CD4-positive, alpha-beta T cell treated with Interleukin-2 at 100 ng/mL for 4 hours (primary cell): ENCODE measurements at places on chromosomes 13 and 19.

GRCh38 chr13:111482806-111483620 lies 162.6 kb downstream of the TEX29 start:
- no peak for DNase-seq

DNA sequence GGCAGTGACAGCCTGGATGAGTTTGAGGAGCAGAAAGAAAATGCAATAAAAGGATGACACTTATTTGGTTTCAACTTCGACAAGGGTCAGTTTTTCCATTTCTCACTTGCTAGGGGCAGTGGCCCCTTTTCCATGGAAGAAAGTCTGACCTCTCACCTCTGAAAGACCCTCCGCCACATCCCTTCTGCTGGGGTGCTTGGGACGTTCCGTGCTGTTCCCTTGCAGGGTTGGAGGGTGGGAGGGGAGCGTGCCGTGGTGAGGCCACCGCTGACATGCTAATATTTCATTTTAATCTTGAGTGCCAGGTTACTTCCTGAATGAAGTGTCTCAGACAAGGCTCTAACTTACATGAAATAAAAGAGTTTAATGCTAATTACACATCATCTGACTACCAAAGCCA lies 5.2 kb upstream of the ZNF536 start:
- no peak for DNase-seq

DNA sequence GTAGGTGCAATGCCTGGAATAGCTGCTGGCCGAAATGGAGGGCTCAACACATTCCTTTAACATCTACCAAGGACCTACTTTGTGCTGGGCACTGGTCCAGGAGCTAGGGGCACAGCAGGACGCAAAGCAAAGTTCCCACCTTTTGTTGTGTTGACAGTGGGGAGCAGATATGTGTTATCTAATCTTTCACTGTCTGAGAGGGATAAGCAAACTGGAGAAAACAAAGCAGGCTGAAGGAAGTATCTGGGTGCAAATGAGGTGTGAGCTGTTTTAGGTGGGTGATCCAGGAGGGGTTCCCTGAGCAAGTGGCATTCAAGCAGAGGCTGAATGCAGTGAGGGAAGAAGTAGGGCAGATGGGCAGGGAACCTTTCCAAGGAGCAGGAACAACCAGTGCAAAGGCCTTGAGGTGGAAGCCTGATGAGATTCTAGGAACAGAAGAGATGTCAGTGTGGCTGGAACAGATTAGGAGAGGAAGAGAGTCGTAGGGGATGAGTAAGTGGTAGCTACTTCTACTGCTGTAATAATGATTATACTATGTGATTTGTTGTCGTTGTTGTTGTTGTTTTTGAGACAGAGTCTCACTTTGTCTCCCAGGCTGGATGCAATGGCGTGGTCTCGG lies 2.2 kb upstream of the PLAUR start:
- DNase-seq: no peak

DNA sequence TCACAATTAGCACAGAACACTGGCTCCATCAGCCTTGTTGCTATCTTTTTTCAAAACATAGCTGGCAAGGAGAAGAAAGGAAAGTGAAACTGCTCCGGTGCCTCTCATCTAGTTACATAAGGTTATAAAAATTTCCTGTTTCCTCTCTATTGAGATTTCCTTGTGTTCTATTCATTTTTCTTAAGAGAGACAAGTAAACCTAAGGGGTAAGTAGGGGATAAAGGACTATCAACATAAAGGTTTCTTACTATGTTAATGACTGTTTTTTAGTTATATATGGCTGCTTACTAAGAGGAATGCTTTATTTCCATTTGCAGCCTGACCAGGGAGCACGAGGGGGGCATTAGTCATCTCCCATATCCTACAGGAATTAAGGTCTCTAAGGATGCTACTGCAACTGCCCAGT lies 73.2 kb upstream of the MLNR start:
- peak; percentile 46 for DNase-seq

- no peak for DNase-seq
These were observed 4.6 kb upstream of the PNMA8A start for GRCh38 chr19:46475986-46476385.

GRCh38 chr19:31168106-31168625 lies 181.1 kb downstream of the TSHZ3 start:
- DNase-seq: no peak

DNA sequence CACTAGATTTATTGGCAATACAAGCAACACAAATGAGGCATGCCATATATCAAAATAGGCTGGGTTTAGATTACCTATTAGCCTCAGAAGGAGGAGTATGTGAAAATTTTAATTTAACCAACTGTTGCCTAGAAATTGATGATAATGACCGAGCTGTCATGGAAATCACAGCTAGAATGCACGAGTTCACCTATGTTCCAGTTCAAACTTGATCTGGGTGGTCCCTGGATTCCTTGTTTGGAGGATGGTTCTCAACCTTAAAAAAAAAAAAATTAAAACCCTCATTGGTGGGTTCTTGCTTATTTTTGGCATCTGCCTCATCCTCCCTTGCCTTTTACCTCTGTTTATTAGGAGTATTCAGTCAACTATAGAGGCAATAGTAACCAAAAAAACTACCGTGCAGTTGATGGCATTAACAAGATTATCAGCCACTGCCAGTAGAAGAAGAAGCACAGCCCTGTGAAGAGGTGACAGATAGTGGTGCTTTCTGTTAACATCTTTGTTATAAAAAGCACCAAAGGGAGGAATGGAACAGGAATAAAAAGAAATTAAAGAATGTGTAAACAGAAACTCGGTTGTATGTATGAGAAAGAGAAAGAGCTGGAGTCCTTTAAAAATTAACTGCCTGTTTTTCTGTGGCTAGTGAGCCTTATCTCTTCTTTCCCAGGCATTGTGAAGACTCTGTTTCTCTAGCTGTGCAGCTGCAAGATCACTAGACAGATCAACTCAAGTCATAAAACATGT lies 106.4 kb downstream of the ZNF429 start:
- no peak for DNase-seq

DNA sequence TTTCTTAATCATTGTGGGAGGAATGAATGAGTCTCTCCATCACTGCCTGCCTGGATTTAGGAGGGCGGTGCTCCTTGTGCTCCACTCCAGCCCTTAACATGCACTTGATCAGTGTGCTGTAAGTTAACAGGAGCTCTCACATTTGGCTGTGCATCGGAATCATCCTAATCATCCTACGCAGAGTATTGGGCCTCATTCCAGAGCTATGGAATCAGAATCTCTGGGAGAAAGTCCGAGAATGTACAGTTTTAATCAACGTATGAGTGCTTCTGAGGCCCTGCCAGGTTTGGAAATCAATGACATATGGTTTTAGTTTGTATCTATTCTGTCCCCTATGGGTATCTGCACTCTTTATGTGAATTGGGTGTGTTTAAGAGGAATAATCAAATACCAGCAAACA lies 34.9 kb upstream of the DCLK1 start:
- DNase-seq: no peak

DNA sequence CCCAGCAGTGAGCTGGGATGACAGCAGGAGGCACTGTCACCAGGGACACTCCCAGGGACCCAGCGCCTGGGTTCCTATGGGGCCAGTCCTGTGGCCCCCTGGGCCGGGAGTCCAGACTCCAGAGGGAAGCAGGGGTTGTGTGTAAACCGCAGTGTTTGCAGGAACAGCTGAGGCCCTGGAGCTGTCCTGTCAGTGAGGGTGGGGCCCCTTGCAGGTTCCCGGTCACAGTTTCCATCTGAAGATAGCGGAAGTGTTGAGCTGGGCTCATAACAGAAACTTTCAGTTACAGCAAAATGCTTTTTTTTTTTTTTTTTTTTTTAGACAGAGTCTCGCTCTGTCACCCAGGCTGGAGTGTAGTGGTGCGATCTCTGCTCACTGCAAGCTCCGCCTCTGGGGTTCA lies 17.7 kb upstream of the CSNK1G2 start:
- peak; percentile 24 for DNase-seq

DNA sequence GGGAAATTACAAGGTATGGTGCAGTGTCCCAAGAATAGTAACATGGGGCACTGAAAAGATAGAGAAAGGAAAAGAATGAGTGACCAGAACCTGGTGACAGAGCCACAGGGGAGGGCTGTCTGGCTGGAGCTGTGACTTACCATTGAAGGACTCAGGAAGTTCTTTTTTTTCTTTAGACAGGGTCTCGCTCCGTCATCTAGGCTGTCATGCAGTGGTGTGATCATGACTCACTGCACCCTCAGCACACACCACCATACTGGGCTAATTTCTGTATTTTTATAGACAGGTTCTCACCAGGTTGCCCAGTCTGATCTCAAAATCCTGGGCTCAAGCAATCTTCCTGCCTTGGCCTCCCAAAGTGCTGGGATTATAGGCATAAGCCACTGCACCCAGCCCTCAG lies 8.8 kb upstream of the CPB2 start:
- no peak for DNase-seq

DNA sequence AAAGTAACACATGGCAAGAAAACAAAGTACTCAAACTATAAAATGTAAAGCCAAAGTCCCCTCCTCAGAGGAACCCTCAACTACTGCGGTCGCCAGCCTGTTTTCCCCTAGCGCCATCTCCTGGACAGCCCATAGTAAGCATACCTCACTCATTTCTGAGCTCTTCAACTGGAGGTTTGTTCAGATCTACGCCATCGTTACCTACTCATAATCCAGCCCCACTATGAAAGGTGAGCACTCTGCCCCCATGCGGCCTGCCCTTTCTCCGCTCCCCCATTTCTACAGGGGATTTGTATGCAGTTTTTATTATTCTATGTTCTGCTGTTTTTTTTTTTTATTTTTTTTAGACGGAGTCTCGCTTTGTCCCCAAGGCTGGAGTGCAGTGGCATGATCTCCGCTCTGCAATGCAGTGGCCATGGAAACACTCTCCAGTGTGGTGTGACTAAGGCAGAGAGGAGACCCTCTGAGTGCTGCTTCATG lies 26.2 kb downstream of the OPA3 start:
- peak; percentile 75 for DNase-seq

DNA sequence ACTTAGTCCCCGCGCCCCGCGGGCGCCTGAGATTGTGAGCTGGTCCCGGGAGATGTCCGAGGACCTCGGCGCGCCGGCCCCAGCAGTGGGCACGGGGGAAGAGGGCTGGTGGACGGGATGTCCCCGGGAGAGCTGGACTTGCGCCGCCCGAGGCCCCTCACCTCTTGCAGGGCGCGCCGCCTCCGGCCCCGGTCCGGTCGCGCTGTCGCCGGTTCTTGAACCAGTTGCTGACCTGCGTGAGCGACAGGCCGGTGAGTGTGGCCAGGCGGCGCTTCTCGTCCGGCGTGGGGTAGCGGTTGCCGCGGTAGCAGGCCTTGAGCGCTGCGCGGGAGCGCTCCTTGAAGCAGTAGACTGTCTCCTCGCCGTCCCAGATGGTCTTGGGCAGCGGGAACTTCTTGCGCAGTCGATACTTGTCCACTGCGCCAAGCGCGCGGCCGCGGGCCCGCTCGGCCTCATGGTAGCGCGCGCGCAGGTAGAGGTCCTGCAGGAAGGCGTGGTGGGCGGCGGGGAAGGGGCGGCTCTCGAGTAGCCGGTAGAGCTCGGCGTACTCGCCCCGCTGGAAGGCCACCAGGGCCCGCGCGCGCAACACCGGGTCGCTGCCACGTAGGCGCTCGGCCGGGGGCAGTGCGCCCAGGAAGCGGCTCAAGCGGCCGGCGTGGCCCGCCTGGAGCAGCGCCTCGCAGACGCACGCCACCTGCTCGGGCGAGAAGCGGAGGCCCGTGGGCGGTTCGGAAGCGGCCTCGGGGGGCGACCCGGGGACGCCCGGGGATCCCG lies 984 bp downstream of the SIX5 start:
- DNase-seq: no peak

- DNase-seq: peak; percentile 77
These were observed 814 bp downstream of the S1PR2 start for GRCh38 chr19:10230173-10230860.

DNA sequence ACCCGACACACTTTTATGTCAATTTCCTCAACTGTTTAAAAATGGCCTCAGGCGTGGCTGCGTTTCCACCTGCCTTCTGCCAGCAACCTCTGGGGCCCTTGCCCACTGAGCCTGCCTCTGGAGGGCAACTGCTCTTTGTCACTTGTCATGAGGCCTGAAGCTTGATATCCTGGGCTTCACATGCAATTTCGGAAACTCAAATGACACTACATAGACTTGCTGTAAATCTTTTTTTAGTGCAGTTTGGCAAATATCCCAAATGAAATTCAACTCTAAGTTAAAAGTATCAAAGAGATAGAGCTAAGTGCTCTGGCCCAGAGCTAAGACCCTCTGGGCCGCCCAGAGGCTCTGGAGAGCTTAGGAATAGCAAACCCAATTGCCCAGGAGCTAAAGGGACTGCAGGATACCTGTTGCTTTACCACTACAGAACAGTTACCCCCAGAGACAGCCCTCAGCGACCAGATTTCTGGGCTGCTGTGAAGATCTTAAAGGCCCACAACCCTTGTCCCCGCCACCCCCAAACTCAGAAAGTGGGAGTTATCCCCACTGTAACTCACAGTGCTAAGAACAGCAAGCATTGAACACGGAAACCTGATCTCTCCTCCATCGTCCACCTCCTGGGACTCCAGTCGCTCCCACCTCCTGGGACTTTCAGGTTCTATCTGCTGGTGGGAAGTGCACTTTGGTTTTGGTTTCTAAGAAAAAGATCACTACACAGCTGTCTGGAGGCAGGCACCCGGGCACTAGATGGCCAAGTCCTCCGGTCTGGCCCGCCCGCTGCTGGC lies 19.4 kb downstream of the GJA3 start:
- no peak for DNase-seq

DNA sequence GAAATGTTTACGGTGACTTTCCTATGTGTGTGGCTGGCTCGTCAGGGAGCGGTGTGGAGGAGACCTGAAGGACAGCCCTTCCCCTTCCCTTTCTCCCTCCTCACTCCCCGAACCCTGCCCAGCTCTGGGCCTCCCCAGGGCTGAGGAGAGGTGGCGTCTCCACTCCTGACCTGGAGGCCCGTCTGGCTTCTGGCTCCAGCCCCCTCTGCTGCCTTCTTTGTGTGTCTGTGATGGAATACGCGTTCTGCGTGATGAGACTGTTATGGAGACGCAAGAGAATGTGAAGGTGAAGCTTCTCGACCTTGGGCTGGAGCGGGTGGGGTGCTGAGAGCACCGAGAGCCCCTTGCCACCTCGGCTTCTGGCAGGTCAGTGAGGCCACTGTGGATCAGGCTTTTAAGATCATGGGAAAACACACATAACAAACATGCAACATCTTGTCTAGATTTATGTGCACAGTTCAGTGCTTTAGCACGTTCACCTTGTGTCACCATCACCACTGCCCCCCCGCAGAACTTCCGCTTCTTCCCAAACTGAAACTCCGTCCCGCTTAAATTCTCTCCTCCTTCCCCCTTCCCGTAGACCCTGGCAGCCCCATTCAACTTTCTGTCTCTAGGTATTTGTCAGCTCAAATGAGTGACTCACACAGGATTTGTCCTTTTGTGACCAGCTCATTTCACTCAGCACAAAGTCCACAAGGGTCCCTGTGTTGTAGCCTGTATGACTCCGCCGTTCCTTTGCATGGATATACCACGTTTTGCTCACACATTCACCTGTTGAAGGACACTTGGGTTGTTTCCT lies 24.7 kb downstream of the ATP11A start:
- no peak for DNase-seq

DNA sequence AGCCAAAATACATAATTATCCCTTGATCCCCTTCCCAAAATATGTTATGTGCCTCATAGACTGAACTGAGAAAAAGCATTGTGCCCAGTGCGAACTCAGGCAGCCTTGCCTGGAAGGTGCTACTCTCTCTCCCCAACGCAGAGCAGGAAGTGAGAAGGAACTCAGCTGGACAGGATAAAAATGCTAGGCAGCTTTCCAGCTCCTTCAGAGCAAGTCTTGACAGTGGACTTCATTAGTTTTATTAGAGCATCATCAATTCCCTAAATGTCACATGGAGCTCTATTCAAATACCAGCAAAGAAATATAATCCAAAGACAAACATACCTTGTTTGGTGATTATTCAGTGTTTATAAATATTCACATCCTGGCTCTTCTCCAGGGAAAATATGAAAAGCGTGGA lies 202.4 kb downstream of the RFC3 start:
- no peak for DNase-seq
